Hypothalamus (tissue), 51 donors: ENCODE measurements at places on chromosomes 7 and 10.

- DNase-seq, result no peak
Observed at GRCh38 chr7:46675456-46675855, 754.4 kb upstream of the IGFBP3 start.

- no peak for DNase-seq
Observed at GRCh38 chr10:35398355-35398754, 62.0 kb downstream of the CCNY start.

DNA sequence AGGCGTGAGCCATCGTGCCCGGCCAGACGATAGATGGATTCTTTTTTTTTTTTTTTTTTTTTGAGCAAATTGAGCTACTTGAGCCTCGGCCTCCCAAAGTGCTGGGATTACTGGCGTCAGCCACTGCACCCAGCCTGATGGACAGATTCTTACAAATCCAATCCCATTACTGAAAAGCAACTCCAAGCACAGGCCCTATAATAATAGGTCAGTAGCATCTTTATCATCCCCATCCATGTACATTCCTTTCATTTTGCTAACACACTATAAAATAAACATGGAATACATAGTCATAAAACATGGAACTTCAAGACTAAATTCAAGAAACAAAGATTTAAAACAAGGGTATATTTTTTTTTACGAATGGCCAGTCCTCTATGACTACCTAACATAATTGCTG is 16.0 kb upstream of the RSBN1L start:
- DNase-seq, result no peak

- no peak for DNase-seq
Observed at GRCh38 chr10:103780242-103781149, 74.9 kb downstream of the SH3PXD2A start.

GRCh38 chr10:100907175-100907574 is 5.6 kb upstream of the SLF2 start:
- DNase-seq, result no peak
